Hippocampal formation (tissue), 2 donors: ENCODE measurements at places on chromosomes 1 and 21.

GRCh38 chr1:246969621-246970020 lies 37.9 kb upstream of the AHCTF1 start:
- no peak for DNase-seq

GRCh38 chr21:45336870-45337269 lies 49.2 kb upstream of the POFUT2 start:
- peak; percentile 19 for DNase-seq

- DNase-seq = no peak
These were observed 30.6 kb downstream of the KIF14 start for GRCh38 chr1:200590001-200590400.

DNA sequence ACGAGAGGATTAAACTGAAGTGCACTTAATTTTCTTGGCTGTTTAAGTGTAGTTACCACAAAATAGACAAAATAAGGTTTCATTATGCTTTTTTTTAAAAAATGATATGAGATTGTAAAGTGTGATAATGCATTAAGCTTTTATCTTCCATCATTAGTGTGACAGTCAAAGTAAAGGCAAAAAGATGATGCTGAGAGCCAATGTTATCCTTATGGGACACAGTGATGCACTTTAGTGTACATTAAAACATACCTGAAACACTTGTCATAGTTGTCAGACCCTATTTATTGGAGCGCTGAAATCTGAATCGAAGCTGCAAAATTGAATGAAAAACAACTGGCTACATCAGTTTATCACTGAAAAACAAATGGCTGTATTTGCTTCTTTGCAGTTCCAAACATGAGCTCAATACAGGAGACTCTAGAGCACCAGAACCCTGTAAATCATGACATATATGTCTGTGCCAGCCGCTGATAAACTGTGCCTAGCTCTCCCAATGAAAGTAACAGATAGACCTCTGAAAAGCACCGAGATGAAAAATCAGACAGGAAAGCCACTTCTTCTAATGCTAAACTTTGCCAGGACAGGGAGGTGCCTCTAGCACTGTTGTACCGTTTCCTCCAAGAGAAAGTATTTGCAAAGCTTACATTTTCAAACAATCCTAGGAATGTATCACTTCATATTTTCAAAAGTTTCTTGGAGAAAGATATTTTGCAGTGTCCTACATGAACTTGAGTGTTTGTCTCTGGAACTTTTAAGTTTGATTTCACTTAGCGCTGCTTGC lies 120.7 kb upstream of the TMPRSS15 start:
- no peak for DNase-seq

DNA sequence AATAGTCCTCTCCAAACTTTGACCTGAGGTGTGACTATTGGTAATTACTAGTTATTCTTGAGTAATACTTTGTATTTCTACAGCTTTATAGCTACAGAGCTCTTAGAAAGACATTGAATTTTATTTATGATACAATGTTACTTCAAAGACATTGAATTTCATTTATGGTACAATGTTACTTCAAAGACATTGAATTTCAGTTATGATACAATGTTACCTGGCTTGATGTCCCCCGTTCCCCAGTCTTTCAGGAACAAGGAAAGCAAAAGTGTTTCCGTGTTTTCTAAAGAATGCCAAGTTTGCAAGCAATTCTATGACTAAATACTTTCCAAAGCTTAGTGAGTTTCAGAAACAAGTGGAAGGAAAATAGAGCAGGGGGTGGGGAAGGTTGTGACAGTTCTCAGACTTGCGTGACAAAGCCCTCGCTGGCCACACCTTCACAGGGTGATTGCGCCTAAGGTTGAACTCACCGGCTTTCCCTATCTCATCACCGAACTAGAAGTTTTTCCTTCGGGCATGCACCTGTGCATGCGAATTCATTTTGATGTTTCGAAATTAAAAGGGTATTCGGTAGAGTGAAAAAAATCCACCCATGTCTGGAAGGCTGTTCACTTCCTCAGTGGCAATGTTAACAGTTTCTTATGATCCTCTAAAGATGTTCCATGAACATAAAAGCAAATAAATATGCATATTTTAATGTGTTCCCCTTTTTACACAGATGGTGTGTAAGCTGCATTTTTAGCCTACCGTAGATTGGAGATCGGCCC lies 909 bp upstream of the PAXBP1 start:
- no peak for DNase-seq

- no peak for DNase-seq
These were observed 160.0 kb downstream of the PRDM2 start for GRCh38 chr1:13860031-13860430.

DNA sequence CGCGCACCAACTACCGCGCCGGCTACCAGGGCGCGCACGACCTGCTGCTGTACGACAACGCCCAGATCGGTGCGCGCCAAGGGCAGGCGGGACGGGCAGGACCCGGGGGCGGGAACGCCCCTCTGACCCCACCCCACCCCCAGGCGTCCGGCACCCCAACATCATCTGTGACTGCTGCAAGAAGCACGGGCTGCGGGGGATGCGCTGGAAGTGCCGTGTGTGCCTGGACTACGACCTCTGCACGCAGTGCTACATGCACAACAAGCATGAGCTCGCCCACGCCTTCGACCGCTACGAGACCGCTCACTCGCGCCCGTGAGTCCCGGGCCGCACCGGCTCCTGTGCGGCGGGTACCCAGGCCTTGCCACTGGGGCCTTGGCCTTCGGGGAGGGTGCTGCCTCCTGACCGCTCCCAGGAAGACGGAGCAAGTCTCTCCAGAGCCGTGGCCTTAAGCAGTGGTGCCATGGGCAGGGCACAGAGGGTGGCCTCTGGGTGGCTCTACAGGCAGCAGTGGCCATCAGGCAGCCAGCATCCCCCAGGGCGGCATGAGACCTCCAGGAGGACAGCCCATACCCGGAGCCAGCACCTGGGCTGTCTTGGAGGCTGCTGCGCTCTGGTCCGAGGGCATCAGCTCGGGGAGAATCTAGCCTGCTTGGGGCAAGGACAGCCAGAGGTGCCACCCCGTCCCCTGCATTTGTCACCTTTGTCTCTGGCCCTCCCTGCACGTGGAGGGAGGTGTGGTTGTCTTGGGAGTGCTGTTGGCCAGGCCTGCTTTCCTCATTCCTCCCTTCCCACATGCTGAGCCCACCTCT lies 8.1 kb upstream of the MMP23B start:
- no peak for DNase-seq

GRCh38 chr1:214439352-214440119 lies 111.9 kb downstream of the PTPN14 start:
- DNase-seq = no peak

DNA sequence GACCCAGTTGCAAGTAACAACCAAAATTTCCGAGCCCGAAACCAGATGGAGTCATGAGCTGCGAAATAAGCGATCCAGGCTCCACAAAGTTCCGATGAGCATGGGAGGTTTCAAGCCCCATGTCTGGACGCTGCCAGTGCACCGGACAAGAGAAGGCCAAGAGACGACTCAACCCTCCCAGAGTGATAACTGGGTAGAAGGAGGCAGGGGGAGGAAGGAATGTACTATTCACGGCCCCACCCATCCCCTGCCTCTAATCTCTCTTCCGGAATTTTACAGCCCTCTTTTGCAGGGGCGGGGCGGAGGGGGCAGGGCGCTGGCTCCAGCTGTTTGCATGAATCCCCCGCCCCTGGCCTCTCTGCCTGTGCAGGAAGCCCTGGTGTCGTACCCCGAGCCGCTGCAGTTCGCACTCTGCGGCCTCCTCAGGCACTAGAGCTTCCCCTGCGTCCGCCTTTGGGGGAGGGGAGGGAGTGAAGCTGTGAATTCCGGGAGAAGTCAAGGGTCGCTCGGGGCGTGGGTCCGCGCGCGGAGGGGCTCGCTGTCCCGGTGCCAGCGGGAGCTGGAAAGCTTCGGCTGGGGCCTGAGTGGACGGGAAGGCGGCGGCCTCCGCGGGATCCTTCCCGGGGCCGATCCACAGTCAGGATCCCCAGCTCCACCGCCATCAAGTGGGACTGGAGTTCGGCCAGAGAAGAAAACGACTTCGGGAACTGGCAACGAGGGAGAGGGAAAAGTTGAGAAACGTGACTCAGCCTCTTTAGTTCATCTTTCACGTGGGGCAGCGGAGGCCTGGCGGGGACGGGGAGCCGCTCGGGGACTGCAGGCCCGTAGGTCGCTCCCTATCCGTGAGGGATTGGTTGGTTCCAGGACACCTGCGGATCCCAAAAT lies 6.3 kb upstream of the PTP4A2 start:
- no peak for DNase-seq

DNA sequence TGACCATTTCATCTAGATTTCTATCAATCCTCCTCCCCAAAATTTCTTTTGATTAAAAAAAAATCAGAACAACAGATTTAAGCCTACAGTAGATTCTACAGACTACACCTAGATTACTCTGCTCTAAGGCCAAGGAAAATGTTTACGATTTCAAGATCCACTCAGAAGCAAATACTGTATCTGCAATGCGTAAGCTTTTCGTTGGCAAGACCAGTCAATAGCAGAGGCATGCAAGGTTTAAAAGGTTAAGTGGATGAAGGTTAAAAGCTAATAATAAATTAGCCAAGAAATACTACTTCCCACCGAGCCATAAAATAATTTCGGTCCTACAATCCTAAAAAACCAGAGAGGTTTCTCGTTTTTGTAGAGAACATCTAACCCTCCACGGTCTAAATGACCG lies 1.3 kb downstream of the CLSTN1 start:
- DNase-seq = no peak

DNA sequence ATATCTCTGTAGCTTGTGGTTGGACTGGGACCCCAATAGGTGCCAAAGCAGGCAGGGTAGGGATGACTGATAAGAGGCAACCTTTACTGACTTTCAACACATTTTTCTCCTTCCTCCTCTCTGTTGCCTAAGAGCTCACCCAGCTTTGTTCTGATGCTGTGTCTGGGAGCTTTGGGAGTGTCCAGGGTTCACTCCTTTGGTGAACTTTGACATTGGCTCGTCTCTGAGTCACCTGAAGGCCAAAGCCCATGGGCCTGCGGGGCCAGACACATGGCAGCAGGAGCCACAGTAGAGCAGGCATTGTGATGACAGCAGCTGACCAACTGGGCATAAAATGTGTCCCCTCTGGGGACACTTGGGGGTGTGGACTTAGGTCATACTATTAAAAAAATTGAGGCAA lies 99.5 kb upstream of the ZNF644 start:
- DNase-seq = no peak

- DNase-seq = peak; percentile 4
These were observed 84.1 kb downstream of the GPR88 start for GRCh38 chr1:100622037-100622436.

DNA sequence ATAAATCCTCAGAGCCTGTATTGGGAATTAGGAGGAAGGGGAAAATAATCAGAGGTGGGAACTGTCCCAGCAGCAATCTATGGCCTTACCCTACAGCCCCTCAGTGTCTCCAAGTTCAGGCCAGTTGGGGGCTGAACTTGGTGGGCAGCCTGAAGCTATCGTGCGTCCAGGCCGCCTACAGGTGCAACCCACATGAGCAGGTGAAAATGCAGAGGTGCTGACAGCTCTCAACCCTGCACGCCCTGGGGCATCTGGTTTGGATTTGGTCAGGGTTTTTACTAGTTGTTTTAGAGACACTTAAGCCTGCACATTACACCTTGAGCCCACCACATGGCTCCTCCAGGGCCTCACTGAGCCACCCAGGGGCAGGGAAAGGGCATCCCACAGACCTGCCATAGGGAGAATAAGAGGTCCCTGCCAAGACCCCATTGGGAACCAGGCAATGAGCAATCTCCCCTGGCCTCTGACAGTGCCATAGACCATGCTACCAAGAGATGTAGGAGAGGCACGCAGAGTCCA lies 209.5 kb downstream of the FOXD2 start:
- DNase-seq = no peak

DNA sequence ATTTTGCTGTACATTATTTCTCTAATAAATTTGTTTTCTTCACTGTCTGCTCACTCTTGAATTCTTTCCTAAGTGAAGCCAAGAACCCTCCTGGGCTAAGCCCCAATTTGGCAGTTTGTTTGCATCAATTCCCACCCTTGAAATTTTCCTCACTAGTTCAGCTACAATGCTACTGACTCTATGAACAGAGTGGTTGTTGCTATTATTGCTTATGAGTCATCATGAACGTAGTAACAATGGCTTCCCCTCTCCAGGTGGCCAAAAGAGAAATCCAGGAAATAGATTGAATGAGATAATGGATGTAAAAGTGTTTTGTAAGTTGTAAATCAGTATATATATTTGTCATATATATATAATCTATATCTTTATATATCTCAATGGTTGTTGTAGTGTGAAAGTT lies 193.0 kb downstream of the URB2 start:
- no peak for DNase-seq

GRCh38 chr1:39133340-39133684 lies 71.2 kb upstream of the MACF1 start:
- DNase-seq = no peak

DNA sequence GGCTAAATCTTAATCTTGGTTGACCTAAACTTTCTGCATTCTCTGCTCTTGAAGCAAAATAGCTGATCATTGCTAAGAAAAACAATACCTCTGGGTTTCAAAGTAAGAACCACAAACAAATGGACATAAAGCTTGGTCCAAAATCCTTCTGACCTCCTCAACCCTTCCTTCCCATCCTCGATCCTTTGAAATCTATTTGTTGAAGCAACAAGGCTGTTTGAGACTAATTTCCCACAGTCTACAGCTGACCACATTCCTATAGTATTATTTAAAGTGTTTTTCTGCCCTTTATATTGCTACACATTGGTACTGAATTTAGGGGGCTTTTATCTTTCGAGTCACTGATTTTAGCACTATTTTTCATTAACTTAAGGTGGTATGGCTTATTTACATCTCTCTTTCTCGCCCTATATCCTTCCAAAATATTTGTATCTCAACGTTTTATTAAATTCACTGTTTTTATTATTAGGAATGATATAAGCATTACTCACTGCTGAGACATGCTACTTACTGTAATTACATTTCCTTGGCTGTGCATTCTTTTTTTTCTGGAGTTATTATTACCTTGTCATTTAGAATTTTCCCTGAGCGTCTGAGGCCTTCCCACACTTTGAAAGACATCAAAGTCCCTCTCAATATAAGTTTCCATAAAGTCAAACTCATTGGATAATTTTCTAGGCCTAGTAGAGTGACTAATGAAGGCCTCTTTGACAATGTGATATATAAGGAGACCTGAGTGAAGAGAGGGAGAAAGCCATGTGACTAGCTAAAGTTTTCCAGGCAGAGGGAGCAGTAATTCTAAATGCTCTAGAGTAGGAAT lies 73.9 kb downstream of the RAB3GAP2 start:
- DNase-seq = no peak

DNA sequence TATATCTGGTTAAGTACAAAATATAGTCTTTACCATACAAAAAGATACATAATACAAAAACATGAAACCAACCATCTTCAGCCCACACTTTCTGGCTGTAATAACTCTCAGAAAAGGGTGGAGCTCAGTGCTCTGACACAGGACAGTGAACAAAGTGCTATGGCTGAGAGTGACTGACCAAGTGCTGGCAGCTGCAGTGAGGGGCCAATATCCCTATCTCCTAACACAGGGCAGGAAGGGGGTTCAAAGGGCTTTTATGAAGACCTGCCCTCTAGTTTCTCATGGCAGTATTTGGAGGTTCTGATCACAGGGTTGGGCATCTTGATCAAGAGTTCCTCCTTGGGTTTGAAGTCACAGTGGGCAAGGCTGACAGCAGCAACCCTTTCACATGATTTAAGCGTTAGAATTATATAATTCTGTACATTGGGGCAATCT lies 3.9 kb downstream of the TXNIP start:
- no peak for DNase-seq

- peak; percentile 7 for DNase-seq
These were observed 7.7 kb downstream of the ENSA start for GRCh38 chr1:150621497-150622302.

GRCh38 chr1:244022311-244022710 lies 28.8 kb upstream of the ZBTB18 start:
- no peak for DNase-seq

- no peak for DNase-seq
These were observed 64.4 kb downstream of the HSPA13 start for GRCh38 chr21:14318578-14318977.
